ENCODE measurements at places on chromosomes 1 and 21.

GRCh38 chr21:42599962-42600361, 53.5 kb upstream of the PDE9A start:
- DNase-seq = no peak

DNA sequence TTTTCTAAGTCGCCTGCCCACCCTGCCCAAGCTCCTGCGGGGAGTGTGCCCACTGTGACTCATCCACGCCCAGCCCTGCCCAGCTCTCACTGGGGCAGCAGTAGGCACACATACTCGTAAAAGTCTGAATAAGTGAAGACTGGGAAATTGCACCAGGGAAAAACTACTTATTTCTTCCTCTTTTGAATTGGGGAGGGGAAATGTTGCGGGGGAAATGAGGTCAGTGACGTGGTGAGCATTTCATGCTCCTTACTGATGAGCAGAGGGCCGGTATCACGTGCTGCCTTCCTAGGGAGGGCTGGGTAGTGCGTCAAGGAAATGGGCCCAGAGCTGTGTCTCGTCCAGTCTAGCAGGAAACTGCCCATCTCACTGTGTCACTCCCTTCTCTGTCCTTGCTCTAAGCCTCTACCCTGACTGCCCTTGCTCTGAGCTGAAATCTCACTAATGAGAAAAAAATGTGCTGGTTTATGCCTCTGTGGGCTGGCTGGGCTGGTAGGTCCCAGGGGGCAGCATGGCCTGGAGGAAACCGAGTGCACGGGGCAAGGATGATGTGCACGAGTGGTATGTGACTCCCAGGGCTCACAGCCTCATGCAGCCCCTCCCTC, 13.5 kb upstream of the TNFRSF1B start:
- no peak for DNase-seq

GRCh38 chr1:235943581-235944114, 76.9 kb upstream of the LYST start:
- DNase-seq = no peak

GRCh38 chr21:33834801-33835500, 80.7 kb downstream of the ATP5PO start:
- DNase-seq = no peak

- DNase-seq = peak; percentile 31
Measured at GRCh38 chr1:198318085-198318484, 161.3 kb downstream of the NEK7 start.
